ENCODE measurements at places on chromosomes 13 and 19. TPM values are rescaled to one million over a fixed set of nuclear protein-coding genes. Genes with fewer than 3 reads are reported as not detected.

SHANK1 gene
- not detected for total RNA-seq

FAM98C gene
- total RNA-seq: 19.3 TPM

OR7C1 gene
- total RNA-seq: not detected

C1QTNF9B gene
- not detected for total RNA-seq

ATP7B gene
- 4.5 TPM for total RNA-seq

ZNF222 gene
- 4.5 TPM for total RNA-seq
